T follicular helper cell (primary cell): ENCODE measurements at places on chromosomes 12 and 14.

GRCh38 chr12:19965196-19966038, 402.9 kb upstream of the PDE3A start:
- no peak for DNase-seq

GRCh38 chr14:78341827-78342389, 171.7 kb downstream of the NRXN3 start:
- DNase-seq: no peak

DNA sequence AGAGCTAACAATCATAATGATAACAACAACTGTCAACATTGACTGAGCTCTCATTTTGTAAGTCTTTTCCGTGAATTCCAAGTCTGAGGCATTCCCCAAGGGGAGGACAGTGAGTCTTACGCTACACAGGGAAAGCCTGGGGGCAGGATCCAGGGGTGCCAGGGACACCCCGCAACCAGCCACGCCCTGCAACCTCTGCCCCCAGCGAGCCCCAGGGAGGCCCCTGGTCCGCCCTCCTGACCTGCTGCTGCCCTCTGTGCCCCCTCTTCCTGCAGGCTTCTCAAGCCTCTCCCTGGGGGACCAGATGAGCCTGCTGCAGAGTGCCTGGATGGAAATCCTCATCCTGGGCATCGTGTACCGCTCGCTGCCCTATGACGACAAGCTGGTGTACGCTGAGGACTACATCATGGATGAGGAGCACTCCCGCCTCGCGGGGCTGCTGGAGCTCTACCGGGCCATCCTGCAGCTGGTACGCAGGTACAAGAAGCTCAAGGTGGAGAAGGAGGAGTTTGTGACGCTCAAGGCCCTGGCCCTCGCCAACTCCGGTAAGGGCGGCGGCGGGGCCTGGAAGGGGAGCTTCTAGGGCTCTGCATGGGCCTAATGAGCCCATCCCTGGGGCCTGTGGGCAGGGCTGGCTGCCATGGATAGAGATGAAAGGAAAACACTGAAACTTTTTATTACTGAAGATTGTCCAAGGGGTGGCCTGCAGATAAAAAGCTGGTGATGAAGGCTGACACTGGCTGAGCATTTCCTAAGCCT, 115.4 kb downstream of the ESRRB start:
- no peak for DNase-seq

DNA sequence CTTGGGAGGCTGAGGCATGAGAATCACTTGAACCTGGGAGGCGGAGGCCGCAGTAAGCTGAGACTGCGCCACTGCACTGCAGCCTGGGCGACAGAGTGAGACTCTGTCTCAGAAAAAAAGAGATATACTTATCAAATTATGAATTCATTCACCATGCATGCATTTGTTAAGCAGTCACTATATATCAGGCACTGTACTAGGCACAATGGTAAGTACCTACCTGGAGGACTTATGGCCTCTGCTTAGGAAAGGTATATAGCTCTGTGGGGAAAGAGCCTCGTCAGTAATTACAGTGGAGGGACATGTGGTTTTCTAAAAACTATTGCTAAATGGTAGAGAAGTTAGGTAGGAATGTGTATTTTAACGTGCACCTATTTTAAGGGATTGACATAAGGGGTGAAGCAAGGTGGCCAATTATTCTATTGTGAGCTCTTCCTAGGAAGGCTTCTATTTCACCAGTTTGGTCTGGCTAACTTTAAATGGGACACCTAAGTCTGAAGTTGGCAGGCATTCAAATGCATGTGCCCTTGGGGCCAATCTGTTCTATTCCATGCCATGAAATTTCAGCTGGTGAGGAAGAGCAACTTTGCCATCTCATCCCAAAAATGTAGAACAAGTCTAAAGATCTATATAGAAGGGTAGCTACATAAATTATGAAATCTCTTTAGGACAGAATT, 15.0 kb downstream of the TCP11L2 start:
- DNase-seq: no peak

DNA sequence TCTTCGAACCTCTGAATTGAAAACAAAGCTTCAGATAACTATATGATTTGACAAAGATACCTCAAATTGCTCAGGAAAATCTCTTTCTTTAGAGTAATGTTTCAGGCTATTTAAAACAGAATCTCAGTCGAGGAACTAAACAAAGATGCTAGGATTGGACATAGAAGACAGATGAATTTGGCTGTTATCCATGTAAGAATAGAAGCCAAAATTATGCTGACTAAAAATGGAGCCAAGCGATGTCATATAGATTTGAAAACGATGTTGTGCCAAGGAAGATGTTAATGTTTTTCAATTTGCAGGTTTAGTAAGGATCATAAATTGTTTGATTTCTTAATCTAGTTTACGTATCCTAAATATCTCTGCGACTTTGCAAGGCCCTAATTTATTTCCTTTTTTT, 295.9 kb downstream of the FOXG1 start:
- no peak for DNase-seq

GRCh38 chr12:32249777-32250176, 143.1 kb downstream of the BICD1 start:
- DNase-seq: no peak
